Glutamatergic neuron (in vitro differentiated cells): ENCODE measurements at places on chromosomes 7 and 10.

GRCh38 chr10:84310470-84310869 lies 17.9 kb upstream of the CCSER2 start:
- no peak for DNase-seq

- no peak for DNase-seq
These were observed 174.9 kb downstream of the MGMT start for GRCh38 chr10:129641982-129642381.

DNA sequence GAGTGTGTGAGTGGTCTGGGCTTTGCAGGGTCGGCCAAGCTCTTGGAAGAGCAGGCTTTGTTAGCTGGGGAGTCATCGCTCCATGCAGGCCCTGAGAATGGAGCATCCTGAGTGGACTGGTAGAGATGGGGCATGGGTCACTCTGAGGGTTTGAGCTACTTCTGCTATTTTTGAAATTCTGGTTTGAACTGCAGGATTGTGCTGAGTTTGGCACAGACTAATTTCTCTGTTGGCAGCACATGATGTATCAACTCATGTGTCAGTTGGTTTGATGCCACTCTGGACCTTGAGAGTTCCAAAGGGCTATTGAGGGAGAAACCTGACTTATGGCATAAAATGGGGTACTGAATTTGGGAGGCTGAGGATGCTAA lies 56.3 kb downstream of the LRMDA start:
- no peak for DNase-seq

DNA sequence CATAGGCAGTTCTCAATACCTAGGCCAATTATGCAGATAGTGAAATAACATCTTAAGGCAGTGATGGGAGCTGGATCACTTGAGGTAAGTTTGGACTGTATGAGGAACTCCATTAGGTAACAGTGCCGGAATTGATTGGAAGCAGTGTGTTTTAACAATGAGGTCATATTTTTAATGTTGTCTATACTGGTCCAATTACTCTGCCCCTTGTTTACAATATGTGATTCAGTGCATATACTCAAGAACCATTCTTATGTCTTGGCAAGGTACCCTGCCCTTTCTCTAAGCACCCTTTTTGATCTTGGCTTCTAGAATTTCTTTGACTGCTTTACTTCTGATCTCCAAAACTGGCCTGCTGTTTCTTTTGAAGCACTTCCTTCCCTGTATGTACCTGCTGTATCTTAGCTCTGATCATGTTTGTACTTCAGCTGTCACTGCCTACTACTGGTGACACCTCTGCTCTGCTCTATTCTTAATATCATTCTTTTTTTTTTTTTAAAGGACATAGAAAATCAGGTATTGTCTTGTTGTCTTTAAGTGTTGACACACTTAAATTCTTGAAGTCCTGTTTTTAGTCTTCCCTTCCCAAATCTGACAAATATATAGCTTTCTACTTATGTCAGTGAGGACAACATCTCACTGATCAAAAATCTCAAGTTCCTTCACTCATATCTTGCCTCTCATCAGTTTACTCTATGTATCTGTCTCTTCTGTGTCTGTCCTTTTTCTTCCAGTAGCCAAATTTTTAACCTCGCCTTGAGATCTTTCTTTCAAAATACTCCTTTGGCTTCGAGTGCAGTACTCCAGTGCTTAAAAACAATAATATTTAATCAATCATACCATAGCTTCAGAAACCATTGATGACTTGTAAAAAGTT lies 46.4 kb upstream of the RPA3 start:
- no peak for DNase-seq

GRCh38 chr10:2036209-2036608 lies 298.9 kb upstream of the ADARB2 start:
- no peak for DNase-seq

GRCh38 chr10:48233559-48234005 lies 40.9 kb downstream of the FRMPD2 start:
- DNase-seq = no peak

GRCh38 chr7:48161407-48162125 lies 9.7 kb upstream of the ABCA13 start:
- DNase-seq = no peak

GRCh38 chr10:78186572-78186971 lies 152.9 kb downstream of the RPS24 start:
- no peak for DNase-seq

GRCh38 chr10:63593576-63593975 lies 72.4 kb downstream of the REEP3 start:
- no peak for DNase-seq

DNA sequence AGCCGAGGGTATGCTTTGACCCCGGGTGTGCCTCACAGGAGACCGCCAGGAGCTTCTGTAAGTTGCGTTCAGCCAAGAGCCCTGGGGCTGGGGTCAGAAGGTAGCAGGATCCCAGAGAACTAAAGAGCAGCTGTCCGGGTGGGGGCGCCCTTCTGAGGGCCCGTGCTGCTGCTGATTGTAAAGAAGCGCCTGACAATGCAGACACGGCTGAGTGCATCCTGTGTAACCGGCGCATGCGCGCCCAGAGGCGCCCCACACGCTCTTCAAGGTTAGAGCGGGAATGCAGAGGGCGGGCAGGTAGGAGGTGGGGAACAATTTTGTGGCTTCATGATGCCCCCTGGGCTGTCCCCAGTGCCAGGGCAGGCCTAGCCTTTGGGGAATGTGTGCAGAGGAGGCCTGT lies 210.2 kb upstream of the CTBP2 start:
- peak; percentile 79 for DNase-seq

- DNase-seq = no peak
These were observed 46.3 kb downstream of the PDK4 start for GRCh38 chr7:95549818-95550529.

DNA sequence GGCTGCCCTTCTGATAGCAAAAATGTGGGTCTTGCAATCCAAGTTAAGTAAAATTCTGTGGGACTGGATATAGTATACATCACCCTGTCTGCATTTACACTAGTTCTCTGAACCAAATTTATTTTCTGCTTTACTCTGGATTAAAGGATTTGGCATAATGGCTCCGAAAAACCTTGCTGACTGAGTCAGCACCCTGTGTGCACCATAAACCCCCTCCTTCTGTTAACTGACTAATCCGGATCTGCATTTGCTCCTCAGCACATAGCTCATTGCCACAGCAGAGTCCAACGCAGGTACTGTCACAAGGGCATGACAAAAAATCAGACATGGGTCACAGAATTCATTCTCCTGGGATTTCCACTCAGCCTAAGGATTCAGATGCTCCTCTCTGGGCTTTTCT lies 1.3 kb downstream of the OR2A5 start:
- DNase-seq = no peak

GRCh38 chr10:44172883-44173607 lies 211.9 kb downstream of the CXCL12 start:
- DNase-seq = no peak

- no peak for DNase-seq
These were observed 19.7 kb downstream of the TRDMT1 start for GRCh38 chr10:17181751-17182150.

- no peak for DNase-seq
These were observed 85.1 kb upstream of the RELN start for GRCh38 chr7:104074529-104074928.

- peak; percentile 48 for DNase-seq
These were observed 161.0 kb downstream of the SKIDA1 start for GRCh38 chr10:21364196-21365114.

DNA sequence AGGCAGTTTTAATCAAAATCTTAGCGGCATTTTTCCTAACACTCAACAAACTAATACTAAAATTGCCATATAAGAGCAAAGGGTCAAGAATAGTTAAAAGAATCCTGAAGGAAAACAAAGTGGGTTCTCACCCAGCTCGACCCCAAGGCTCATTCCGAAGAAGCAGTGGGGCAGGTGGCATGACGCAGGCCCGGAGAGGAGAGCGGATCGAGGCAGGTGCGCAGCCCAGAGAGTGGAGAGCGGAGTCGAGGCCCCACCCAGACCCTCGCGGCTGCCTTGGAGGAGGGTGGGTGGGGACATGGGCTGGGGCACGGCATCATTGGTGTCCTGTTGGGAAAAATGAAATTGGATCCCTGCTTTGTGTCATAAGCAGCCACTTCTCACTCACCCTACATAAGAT lies 109.8 kb downstream of the INPP5A start:
- DNase-seq = no peak

DNA sequence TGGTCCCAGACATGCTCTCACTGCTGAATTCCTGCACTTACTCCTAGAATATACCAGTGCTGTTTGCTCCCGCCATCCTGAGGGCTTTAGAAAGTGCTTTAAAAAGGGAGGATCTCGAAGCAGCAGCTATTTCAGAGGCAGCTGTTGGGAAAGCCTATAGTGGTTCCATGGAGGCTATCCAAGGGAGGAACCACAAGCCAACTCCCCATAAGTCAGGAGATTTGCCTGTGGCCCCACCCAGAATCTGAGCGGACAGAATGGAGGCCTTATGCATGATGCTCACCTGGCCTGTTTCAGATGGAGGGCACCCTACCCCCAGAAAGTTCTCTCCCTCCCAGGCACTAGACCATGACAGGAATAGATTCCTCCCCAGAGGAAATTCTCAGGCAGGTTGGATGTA lies 2.3 kb upstream of the KCNIP2 start:
- DNase-seq = no peak
